ENCODE measurements at places on chromosomes 3 and 15.

- DNase-seq: no peak
These were observed 617.5 kb downstream of the ZPLD1 start for GRCh38 chr3:103052236-103052830.

GRCh38 chr15:27545494-27546255, 553.4 kb downstream of the OCA2 start:
- no peak for DNase-seq

DNA sequence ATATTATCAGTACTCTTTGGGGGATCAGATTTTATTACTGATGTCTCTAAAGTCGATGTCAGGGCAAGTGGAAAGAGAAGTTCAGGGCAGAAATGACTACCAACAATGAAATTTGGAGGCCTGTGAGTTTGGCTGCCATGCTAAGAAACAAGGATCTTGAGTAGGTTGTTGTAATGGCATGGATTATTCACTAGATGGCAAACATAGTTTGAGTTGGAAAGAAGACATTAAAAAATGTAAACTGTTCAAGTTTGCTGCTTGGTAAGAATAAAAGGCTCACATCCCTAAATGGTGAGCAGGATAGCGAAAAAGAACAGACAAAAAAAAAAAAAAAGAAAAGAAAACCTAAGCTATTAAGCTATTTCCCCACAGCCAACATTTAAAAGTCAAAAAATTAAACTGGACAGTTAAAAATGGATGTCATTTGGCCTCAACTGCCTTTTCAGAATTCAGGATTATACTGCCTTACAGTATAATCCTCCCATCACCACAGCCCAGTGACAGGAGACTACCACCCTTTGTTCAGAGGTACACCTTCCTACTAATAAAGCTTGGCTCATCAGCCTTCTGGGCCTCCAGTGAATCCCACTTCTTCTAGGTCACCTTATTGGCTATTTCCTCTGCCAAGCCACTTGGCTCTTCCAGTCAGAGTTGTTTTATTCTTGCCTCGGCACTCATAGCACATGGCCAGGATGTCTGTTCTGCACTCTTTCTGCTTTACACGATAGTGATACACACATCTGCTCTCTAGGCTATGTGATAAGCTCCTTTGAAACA, 163.7 kb downstream of the PLD1 start:
- peak; percentile 18 for DNase-seq

DNA sequence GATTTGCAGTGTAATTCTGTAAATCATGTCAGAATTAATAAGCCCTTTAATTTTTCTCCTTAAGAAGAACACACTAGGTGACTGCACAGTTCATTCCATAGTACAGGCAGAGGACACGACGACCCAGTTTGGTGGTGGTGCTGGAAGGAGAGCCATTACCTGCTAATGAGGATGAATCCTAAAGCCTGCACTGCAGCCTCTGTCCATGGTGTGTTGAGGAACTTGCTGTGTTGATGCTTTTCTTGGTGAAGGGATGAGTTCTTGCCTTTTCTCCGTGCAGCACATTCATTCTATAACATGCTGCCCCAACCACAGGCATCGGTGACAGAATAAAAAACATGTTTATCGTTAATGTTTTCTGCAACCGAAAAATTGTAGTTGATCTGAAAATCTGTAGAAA, 89.6 kb upstream of the VEPH1 start:
- DNase-seq: no peak

DNA sequence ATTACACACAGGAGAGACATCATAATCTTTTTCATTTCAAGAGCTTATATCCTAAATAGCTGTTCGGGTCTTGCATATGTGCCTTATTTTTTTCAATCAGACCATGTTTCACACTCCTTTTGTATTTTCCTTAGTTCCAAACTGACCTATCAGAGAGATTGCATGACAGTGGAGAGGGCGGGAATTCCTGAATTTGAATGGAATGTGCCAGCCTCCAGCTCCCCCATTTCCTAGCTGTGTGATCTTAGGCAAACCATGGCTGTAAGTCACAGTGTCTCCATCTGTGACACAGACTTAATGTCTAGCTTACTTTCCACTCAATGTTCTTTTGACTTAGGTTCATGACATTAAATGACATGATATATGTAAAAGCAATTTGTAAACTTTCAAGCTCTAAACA, 62.0 kb upstream of the CSTA start:
- no peak for DNase-seq

- no peak for DNase-seq
These were observed 45.8 kb upstream of the SENP5 start for GRCh38 chr3:196821806-196822355.

GRCh38 chr3:149343951-149344350, 10.5 kb upstream of the TM4SF18 start:
- DNase-seq: no peak

DNA sequence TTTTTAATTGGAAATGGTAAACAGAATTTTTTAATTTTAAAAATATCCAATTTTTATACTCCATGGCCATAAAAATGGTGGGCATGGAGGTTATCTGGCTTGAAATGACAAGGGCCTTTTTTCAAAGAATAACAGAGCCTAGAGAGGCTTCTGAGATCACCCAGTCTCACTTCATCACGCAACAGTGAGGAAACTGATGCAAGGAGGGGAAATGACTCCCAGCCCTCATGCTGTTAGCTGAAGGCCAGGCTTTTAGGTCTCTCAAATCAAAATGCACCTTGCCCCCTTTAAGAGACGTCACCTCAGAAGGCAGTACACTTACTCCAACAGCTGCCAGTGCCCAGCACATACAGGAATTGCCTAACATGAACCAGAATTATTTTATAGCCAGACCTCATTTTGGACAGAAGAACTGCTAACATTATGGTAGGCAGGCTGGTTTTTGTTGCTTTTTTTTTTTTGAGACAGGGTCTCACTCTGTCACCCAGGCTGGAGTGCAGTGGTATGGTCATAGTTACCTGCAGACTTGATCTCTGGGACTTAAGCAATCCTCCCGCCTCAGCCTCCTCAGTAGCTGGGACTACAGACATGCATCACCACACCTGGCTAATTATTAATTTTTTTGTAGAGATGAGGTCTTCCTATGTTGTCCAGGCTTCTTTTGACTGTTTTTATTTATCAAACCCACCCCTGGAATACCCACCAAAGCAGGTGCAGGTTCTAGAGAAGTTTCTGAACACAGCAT, 9.1 kb downstream of the RAB43 start:
- no peak for DNase-seq

GRCh38 chr15:34304613-34305012, 33.0 kb downstream of the SLC12A6 start:
- DNase-seq: no peak

All from NCI-H1436 treated with DMSO at 0.1 percent for 48 hours (cell line).